Activated CD4-positive, alpha-beta T cell treated with anti-CD3 and anti-CD28 coated beads, Interleukin-2, amount 50 U/mL, for 4 hours (primary cell): ENCODE measurements at places on chromosomes 2 and 18.
A peak's percentile ranks its signal among the peaks of the same experiment; 100 is the strongest.

DNA sequence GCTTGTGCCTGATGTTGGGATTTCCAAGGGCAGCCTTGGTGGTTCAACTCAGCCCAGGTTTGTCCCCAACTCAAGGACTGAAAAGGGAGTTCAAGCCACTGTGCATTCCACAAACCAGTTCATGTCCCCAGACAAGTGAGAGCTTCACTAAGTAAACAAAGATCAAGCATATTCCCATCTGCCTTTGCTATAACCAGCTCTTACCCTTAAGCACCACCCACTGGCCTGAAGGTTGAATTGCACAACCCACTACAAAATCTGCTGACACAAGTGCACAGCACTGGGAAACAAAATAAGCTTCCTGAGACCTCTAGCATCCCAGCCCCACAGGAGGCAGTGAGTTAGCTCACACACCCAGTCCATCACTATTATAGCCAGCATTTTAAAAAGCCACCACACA lies 516.7 kb downstream of the NR4A2 start:
- no peak for DNase-seq

- no peak for DNase-seq
These were observed 64.1 kb downstream of the DTNA start for GRCh38 chr18:34773961-34774766.

- DNase-seq = no peak
These were observed 993.1 kb downstream of the TSN start for GRCh38 chr2:122748552-122749011.

GRCh38 chr2:150617351-150617978 lies 130.0 kb upstream of the RND3 start:
- no peak for DNase-seq

- DNase-seq = no peak
These were observed 124.0 kb downstream of the GAREM1 start for GRCh38 chr18:32346671-32347070.

DNA sequence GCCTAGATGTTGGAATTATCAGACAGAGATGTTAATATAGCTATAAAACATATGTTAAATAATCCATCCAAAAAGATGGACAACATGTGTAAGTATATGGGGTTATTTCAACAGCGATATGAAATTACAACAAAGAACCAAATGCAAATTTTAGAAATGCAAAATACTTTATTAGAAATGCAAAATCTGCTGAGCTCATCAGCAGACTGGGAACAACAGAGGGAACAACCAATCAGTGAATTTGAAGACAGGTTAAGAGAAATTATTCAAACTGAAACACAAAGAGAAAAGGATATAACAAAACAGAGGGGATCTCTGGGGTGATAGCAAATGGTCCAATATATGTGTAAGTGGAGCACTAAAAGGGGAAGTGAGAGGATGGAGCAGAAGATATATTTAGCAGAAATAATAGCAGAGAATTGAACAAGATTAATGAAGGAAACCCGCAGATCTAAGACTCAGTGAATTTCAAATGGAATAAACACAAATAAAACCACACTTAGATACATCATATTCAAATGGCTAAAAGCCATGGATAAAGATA lies 13.5 kb upstream of the HS6ST1 start:
- DNase-seq = no peak

- no peak for DNase-seq
These were observed 35.2 kb downstream of the TMEM163 start for GRCh38 chr2:134683561-134684112.

DNA sequence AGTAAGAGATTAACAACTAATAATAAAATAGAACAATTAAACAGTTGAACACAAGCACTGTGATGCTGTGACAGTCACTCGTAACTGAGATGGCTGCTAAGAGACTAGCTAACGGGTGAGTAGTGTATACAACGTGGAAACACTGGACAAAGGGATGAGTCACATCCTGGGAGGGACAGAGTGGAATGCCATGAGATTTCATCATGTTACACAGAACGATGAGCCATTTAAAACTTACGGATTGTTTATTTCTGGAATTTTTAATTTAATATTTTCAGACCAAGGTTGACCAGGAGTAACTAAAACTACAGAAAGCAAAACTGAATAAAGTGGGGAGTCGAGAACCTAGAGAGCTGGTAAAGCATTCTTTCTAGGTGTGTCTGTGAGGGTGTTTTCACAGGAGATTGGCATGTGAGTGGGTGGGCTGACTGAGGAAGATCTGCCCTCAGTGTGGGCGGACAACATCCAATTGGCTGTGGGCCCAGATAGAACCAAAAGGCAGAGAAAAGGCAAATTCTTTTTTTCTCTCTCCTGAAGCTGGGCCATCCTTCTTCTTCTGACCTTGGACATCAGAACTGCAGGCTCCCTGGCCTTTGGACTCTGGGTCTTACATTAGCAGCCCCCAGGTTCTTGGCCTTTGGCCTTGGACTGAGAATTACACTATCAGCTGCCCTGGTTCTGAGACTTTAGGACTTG lies 14.6 kb downstream of the TMSB10 start:
- peak; percentile 60 for DNase-seq

DNA sequence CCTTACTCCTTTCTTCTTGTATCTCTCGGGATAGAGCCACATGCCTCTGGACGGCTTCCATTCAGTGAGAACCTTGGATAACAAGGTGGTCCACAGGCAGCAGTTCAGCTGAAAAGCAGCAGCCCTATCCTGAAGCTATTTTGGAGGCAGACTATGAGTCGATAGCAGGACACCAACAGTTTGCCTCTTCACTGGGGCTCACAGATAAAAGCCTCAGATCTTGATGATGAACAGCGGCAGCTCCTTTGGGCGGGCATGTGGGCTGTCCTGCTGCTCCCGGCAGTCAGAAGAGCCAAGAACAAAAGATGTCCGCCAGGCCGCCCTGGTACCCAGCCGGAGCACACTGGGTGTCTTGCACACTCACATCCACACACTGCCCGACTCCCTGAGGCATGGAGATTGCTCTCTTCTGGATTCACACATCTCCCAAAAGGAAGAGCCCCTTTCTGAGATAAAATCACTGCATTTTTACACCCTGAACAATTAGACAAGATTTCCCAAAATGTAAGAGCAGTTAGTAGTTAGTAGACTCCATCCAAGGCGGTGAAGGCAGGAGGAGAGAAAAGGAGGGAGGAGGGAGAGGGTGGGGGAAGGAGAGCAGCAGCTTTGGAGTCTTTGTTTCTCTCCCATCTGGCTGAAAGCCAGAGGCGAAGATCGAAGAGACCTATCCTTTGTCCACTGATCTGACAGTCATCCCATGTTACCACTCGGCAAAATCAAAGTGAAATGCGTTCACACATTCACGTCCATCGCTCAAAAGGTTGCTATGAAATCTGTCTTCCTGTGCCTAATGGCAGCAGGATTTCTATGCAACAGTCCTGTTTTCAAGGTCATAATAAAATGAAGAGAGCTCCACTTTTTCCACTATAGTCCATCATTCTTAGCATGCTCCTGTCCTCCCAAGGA lies 90.1 kb upstream of the KLF7 start:
- DNase-seq = no peak

- no peak for DNase-seq
These were observed 238.4 kb downstream of the CMPK2 start for GRCh38 chr2:6627316-6627715.

GRCh38 chr2:66387016-66387753 lies 47.7 kb upstream of the MEIS1 start:
- no peak for DNase-seq

DNA sequence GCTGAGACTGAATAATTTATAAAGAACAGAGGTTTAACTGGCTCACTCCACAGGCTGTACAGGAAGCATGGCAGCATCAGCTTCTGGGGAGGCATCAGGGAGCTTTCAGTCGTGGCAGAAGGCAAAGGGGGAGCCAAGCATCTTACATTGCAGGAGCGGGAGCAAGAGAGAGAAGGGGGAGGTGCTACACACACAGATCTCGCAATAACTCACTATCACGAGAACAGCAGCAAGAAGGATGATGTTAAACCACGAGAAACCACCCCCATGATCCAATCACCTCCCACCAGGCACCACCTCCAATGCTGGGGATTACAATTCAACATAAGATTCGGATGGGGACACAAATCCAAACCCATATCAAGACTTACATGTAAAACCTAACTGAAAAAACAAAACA lies 17.8 kb upstream of the MATN3 start:
- DNase-seq = no peak

DNA sequence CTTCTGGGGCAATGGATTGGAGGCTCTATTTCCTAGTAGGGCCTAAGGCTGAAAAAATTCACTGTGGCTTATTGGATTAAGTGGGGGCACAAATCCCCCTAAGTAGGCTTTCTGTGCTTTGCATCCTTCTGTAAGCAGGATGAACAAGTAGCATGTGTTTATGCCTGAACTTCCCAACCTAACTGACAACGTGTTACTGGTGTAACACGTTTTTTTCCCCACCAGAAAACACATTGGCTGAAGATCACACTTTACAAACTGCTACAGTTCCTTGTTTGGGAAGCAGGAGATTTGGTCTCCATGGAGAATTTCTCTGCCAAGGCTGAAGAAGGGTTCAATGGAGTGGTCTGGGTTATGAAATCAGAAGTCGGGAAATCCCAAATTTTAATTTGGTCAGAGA lies 7.2 kb upstream of the ITGA6 start:
- DNase-seq = no peak

GRCh38 chr2:234881413-234882241 lies 70.2 kb upstream of the SH3BP4 start:
- DNase-seq = no peak

DNA sequence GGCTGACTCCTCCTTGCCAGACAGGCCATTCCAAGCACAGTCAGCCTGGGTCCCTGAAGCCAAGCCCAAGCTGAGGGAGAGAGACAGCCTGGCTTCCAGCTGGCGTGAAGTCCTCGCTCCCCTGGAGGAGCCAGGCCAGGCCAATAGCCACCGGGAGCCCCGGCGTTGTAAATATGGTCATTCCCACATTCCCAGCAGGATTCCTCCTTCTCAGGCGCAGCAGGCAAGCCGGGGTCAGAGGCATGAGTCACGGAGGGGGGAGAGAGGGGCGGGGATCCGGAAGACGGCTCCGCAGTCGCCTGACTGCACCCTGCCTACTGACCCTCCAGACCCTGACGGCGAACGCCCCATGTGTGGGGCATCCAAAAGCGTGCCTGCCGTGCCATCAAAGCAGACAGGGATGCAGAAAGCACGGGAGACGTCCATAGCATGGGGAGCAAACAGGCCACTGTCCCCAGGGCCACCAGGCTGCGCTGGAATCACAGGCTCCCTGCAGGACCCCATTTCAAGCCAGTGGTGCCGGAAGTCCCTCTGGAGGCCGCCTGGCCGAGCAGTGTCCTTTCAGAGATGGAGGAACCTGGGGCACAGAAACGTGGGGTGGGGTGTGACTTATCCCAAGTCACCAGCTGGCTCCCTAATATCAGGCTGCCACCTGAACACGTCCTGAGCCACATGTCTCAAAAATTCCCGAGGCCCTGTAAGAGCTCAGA lies 48.2 kb downstream of the TWIST2 start:
- DNase-seq = no peak

DNA sequence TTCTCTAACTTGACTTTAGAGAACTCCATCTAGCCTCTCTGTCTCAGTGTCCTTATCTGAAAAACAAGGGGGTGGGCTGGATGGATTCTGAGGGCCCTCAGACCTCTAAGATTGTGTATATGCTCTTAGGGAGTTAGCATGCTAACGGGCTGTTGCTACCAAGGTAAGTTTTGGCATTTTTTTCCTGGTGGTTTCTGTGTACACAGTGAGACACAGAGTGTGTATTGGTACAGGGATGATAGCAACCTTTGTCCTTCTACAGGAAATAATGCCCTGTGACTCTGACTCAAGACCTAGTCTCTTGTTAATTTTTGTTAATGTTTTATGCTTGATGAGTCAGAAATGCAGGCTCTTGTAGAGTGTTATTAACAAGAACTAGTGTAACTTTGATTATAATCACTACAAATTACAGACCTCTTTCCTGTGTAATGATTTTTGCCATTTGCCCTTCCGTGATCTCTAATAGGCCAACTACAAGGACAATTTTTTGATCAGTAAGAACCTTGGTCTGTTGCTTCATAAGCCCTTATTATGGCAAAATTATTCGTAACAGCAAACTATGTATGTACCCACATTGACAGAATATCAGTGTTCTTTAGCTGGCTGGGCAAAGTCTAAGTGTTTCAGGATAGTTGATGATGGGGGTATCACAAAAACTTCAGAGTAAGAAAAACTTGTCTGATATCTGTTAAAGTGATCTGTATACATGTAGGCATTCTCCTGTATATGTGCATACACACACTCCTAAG lies 89.7 kb downstream of the SPTBN1 start:
- no peak for DNase-seq

DNA sequence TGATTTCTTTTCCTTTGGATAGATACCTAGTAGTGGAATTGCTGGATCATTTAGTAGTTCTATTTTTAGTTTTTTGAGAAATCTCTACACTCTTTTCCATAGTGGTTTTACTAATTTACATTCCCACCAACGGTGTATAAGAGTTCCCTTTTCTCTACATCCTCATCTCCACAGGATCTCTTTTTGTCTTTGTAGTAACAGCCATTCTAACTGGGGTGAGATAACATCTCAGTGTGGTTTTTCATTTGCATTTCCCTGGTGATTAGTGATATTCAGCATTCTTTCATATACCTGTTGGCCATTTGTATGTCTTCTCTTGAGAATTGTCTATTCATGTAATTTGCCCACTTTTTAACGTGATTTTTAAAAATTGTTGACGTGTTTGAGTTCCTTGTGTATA lies 13.8 kb downstream of the RFTN2 start:
- no peak for DNase-seq

DNA sequence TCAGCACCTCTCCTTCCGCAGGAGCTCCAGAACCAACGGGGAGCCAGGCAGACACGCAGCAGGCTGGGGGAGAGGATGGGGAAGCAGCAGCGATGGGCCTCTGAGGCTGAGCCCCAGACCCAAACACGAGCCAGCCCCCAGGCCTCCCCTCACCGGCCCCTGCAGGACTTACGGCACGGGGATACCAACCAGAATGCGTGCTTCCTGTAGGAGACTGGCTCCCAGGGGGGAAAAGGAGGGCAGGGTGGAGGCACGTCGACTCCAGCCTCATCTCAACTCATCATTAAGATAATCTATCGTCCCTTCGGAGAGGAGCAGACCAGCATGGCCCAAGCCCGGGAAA lies 495.1 kb upstream of the MYT1L start:
- no peak for DNase-seq

- no peak for DNase-seq
These were observed 10.6 kb upstream of the SAP130 start for GRCh38 chr2:128038411-128038810.

- no peak for DNase-seq
These were observed 112.8 kb downstream of the UPP2 start for GRCh38 chr2:158214431-158214830.

DNA sequence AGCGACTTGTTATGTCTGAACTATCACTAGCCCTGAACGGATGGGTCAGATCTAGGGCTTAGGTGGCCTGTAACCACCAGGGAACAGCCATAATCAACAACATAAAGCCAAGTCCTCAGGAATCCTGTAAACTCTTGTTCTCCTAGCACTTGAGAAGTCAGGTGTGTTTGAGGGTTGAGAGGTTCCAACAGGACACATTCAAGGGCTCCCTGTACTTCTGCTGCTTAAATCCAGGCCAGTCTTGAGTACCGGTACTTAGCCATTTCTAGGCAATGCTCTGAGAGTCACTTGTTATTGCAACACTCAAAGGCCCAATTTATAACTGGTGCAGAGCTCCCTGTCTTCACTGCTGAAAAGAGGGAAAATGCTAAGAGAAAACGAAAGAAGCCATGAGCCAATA lies 21.6 kb upstream of the SLC40A1 start:
- DNase-seq = no peak

- no peak for DNase-seq
These were observed 65.6 kb upstream of the FZD7 start for GRCh38 chr2:201968050-201968449.
